GM19239 (cell line): ENCODE measurements at places on chromosomes 7 and 10.

DNA sequence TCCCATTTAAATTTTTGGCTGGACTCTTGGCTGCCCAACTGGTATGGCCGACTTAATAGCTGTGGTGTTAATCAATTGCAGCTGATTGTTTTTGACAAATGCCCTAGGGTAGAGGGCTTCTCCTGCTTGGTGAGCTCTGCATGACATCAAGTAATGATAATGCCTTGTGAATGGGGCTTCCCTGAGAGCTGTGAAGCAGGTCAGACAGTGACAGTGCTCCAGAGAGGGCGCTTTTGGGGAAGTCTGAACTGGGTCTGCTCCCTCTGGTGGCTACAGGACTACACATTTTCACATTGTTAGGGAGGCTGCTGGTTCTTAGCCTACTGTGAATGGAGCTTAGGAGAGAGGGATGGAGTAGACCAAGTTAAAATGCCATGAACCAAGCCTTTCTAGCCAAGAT is 98.8 kb downstream of the SDK1 start:
- DNase-seq: no peak

- DNase-seq: no peak
Observed at GRCh38 chr10:5540891-5541290, 16.1 kb downstream of the CALML3 start.

- no peak for DNase-seq
Observed at GRCh38 chr10:128929767-128930166, 537.3 kb upstream of the MGMT start.

DNA sequence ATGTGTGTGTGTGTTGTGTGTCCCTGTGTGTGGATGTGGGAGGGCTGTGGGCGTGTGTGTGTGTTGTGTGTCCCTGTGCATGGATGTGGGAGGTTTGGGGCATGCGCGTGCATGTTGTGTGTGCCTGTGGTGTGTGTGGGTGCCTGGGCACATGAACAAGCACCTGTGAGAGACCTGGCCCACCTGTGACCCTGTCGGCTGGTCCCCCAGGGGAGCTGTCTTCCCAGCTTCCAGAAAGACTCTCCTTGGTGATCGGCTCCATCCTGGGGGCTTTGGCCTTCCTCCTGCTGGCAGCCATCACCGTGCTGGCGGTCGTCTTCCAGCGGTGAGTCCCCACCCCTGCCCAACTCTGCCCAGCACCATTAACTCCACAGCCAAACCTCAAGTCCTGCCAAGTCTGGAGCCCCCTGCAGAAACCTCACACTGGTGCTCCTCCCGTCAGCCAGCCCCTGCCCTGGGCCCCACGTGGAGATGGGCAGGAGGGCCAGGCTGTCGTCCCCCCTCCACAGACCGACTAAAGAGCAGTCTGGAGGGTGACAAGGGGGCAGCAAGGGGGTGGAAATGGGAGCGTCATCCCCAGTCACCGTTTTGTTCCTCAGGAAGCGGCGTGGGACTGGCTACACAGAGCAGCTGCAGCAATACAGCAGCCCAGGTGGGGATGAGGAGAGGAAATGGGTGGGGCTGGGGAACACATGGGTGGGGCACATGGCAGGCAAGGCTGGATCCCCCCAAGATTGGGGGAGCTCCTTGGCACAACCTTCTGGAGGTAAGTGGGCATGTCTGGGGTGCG is 12.7 kb downstream of the EPHB6 start:
- DNase-seq: no peak

- DNase-seq: no peak
Observed at GRCh38 chr7:155773531-155773930, 38.7 kb downstream of the SHH start.

GRCh38 chr10:124009231-124010015 is 84.0 kb downstream of the CHST15 start:
- DNase-seq: no peak

DNA sequence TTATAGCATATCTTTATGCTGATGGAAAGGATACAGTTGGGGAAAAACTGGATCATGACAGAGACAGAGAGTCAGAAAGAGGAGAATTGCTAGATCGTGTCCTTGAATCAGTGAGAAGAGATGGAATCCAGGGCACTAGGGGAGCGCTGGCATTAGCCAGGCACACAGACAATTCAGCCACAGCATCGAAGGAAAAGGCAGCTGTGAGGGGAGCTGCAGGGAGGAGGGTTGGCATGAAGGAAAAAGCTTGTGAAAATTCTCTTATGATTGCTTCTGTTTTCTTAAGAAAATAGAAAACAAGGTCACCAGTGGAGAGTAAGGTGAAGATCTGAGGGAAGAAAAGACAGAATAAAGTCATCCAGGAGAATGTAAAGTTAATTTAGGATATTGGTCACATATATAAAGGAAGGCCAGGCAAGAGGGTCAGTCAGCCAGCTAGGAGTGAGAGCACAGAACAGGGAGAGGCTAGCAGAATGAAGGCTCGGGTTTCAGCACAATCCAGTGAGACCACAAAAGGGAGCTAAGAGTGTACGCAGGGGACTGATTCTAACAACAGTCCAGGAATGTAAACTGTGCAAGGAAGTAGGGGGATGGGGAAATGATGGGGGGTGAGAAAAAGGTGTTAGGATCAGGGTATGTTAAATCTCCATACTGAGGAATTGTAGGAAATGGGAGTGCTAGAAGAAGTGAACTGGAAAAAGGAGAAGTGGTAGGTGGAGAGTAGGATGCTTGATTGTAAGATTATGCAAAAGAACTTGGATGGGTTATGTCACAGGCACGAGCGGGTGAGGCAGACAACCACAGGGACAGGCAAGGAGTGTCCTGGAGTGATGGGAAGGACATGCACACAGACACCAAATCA is 112.0 kb downstream of the RNF32 start:
- DNase-seq: no peak

DNA sequence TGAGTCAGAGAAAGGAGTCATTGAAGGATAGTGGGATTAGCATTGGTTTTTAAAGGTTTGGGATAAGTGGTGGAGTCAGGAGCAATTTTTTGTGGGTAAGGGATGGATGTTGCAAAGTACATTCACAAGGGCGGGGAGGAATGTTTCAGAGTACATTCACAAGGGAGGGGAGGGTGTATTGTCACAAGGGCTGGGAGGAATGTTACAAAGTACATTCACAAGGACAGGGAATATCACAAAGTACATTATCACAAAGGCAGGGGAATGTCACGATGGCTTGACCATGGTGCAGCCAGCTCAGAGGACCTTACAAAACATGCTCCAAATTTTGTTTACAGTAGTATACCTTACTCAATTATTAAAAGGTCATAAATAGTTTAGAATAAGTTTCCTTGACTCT is 30.3 kb downstream of the C1GALT1 start:
- DNase-seq: no peak

DNA sequence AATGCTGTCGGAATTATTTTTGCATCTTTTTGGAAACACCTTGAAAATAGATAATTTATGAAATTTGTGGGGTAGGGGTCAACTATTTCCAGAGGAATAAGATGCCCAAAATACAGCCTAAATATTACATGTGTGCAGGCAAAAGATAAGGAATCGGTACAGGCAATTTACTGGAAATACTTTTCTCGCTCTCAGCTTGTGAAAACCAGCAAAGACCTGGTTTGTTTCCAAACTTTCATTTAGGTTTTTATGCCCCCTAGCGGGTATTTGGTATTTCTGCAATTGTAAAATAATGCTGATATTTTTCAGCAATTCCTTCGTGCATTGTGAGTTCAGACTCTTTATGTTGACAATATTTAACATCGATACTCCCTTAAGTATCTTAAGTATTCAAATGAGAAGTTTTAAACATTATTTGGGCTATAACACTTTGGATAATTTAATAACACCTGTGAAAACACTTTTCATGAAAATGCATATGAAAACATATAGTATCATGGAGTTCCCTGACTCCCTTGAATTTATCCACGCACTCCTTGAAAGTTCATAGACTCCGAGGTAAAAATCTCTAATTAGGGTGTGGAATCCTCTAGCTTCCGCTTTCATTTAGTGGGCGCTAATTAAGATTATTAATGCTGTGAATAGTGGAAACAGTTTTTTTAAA is 132.4 kb downstream of the TSPAN12 start:
- DNase-seq: peak; percentile 4

GRCh38 chr10:5952731-5953385 is 24.5 kb downstream of the IL15RA start:
- no peak for DNase-seq

DNA sequence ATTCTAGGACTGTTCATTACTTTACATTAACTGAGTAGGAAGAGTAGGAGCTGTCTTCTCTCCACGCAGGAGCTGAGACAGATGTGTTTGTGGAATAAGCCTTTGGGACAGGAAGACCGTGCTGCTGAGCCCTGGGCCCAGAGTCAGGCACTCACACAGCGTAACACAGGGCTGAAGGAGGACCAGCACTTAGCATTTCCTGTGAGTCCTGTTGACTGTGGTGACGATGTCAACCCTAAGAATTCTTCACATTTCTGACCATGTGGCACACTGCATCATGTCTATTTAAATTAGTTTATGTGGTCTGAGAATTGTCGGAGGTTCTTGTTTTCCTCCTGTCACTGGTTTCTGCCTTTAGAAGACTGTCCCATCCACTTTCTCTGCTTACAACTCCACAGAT is 117.2 kb downstream of the PIP4K2A start:
- no peak for DNase-seq

GRCh38 chr7:79529881-79530235 is 76.4 kb upstream of the MAGI2 start:
- DNase-seq: no peak

DNA sequence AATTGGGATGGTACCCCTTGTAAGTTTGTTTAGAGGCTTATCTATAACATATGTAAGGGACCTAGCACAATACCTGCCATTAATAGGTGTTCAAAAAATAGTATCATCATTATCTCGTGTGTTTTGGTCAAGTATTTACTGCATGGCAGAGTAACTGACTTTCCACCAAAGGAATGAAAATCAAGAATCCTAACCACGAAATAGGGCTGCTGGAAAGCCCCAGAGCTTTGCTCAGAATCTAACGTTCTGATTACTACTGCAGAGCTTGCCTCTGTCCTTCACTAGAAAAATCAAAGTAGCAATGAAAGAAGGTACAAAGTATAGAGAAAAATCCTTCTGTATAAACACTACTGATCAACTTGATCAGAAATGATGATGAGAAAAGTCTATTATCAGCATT is 34.9 kb downstream of the DCLRE1C start:
- no peak for DNase-seq

- no peak for DNase-seq
Observed at GRCh38 chr10:93680412-93681047, 21.9 kb downstream of the FRA10AC1 start.

- no peak for DNase-seq
Observed at GRCh38 chr7:125347269-125347668, 417.6 kb upstream of the POT1 start.

- DNase-seq: no peak
Observed at GRCh38 chr7:36001546-36001945, 151.5 kb upstream of the EEPD1 start.

- no peak for DNase-seq
Observed at GRCh38 chr7:102396710-102397019, 502 bp downstream of the PRKRIP1 start.

DNA sequence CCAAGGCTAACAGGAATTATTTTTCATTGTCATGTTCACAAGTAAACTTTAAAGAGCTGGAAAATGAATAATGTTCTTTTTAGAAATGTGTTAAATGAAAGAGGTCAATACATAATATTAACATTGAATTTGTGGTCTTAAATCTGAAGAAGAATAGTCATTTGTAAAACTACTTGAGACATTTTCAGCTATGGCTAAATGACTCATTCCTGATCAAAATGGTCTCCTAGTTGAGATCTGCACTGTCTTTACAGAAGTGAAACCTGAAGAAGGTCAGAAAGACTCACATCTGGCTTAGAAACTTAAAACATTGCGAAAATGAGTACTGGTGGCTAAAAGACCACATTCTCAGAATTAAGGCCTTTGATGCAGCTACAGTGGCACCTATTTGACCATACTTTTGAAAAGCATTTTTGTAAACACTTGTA is 5.9 kb downstream of the PIK3CG start:
- peak; percentile 62 for DNase-seq

DNA sequence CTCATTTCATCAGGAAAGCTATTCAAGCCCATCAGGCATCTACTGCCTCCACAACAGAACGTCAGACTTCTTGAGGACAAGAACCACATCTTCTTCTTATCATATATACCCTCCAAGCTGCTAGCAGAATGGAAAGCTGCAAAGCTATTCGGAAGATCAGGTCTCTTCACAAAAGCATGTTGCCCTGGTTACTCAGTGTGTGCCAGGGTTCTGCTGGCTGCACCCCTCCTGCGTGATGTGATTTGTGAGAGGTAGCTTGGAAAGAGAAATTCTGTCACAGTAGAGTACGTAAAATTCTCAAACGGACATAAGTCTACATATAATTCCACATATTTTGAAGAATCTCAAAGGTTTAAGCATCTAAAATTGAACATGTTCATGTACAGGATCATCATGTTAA is 681.7 kb downstream of the PARD3 start:
- DNase-seq: no peak

DNA sequence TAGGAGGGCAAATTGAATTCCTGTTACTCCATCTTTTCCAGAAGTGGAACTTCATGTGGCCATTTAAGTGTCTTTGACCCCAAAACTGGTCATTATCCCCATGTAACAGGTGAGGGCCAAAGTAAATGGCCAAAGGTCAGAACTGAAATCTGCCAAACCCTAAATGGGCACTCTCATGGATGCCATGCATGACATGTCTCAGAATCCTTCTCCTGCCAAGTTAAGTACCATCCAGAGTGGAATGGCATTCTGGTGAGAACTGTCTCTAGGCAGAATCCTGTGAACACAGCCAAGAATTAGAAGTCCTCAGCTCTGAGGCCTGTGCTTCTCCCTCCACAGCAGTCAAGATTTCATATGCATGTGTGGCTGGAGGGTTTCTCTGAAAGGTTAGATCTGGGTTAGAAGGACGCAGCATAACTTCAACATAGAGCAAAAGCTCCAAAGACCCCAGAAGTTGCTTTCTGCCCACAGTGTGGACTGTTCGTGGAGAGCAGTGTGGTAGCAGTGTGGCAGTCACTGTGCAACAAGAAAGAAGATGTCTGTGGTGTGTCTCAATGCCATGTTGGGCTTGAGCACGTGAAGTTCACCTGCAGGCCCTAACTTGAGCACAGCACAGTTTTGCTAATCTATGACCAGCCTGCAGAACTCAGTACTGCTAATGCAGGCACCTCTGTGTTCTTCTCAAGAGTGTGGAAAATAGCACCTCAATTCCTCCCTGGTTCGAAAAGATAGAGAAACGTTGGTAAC is 121.3 kb downstream of the ADCY1 start:
- no peak for DNase-seq

DNA sequence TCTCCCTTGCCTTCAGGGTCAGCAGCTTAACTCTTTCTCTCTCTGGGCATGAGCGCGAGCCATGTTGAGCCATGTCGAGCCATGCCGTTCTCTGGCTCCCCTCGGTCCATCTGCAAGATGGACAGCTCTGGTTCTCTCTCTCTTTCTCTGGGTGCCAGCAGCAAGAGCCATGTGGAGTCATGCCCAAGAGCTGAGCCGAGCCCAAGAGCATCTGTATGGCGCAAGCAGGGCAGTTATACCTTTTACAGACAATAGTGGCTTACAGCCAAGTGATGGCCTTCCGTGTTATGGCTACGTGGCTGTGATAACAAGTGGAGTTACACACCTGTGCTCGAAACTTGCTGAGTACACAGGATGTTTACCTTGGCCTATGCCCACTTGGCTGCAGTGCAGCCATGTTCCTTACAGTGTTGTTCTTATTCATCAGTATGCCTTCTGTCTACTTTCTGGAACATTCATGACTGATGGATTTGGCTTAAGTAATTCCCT is 327.7 kb downstream of the GLRX3 start:
- DNase-seq: no peak
